ENCODE measurements at places on chromosomes 6 and 20.

DNA sequence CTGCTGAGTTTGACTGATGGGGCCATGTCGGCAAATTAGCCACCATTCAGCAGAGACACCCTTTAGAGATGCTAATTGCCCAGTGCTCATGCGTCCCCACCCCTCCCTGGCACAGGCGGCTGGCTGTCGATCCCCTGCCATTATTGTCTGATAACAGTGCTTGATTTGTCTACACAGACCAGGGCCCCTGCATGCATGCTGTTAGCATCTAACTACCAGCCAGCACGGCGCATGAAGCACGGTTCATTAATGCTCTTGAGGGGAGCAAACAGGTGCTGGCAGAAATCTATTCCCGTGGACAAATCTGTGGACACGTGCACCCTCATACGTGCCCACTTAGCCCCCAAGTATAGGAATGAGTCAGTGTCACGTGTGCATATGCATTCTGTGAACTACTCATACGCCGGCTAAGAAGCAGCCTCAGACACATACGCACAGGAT is 32.2 kb downstream of the KCNB1 start:
- no peak for DNase-seq

- no peak for DNase-seq
These were observed 61.0 kb downstream of the RNF182 start for GRCh38 chr6:13985663-13986325.

GRCh38 chr6:56032715-56033260 is 157.4 kb upstream of the BMP5 start:
- DNase-seq: no peak

DNA sequence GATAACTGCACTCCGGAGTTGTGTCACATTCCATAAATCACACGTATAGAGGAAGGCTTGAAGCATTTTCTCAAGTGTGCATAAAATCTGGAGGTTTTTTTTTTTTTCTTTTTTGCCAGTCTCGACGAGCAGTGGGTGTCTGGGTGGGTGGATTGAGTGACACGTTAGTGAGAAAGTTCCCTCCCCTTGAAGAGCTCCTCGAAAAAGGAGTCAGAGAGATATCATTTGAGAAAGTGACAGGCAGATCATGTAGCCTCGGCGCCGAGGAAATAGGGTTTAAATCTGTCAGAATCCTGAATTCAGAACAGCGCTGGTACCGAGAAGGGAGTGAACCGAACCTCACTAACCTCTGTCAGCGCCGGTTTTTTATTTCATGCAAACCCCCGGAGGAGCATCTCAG is 269.5 kb upstream of the ARID1B start:
- DNase-seq: no peak

DNA sequence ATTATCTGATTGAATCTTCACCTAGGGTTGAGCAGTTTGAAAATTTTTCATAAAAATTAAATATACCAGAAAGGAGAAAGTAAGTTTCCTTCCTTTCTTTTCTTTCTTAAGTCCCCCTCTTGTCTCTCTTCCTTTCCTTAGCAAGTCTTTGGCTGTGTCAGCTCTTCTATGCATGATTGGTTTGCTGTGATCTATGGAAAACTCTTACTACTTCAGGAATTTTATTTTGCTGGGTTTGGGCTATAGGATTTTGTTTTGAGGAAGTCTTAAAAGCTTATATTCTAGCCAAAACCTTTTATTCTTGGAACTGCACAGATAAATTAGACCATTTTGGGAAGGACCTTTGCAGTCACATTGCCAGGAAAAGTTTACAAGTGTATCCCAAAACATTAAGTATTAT is 173.4 kb upstream of the CITED2 start:
- no peak for DNase-seq

DNA sequence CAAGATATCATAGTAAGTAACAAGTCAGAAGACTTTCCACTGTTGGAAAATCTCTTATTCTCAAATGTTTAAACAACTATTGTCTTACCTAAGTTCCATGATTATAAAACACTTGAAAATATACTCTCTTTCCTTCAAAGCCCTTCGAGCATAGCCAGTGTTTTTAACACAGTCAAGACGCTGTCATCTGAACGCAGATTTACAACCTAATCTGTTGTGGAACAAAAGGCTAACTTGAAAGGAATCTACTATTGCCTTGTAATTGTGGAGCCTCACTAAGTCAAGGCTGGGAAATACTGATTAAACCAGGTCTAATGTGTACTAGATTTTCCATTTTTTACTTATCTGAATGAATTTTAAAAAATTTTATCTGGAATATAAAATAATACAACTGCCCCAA is 205.8 kb downstream of the TRDN start:
- DNase-seq: no peak

GRCh38 chr6:29553268-29554057 is 6.1 kb downstream of the UBD start:
- DNase-seq: peak; percentile 71

DNA sequence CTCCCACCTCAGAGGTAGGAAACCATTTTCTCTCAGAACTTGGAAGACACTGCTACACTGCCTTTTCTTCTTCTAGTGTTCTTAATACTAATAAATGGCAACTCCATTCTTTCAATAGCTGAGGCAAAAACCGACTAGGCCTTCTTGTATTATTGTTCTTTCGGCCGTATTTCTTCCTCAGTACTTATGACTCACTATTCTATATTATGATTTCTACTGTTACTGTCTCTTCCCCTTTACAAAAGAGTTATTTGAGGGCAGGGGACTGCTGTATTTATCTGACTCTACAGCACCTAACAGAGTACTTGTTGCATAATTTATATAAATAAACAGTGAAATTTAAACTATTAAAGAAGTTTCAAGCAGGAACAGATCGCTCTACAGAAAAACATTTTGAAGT is 3.1 kb downstream of the DNAAF9 start:
- no peak for DNase-seq

DNA sequence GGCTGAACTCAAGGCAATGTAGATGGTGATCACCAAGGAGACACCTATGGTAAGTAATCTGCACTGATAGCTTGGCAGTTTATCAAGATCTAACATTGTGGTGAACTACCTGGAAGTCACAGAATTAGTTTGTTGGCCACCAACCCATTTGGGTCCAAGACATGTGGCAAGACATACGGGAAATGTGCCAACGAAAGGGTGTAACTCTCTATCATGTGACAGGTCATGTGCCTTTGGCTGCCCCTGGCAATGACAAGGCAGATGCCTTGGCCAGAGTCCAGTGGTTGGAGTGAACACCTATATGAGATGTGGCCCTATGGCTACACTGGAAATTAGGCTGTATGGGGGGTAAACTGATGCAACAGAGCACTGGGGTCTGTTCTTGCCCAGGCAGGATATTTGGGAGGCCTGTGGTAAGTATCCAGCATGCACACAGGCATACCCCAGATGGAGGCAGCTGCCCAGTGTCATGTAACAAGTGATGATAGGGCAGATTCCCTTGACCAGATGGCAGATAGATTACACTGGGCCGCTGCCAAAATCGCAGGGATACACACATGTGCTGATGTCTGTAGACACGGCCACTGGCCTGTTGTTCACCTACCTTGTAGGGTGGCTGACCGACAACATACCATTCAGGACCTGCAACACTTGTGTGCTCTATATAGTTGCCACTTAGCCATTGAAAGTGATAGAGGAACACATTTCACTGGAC is 35.5 kb upstream of the HSF2 start:
- no peak for DNase-seq

- no peak for DNase-seq
These were observed 33.2 kb upstream of the HDGFL1 start for GRCh38 chr6:22536122-22536521.

DNA sequence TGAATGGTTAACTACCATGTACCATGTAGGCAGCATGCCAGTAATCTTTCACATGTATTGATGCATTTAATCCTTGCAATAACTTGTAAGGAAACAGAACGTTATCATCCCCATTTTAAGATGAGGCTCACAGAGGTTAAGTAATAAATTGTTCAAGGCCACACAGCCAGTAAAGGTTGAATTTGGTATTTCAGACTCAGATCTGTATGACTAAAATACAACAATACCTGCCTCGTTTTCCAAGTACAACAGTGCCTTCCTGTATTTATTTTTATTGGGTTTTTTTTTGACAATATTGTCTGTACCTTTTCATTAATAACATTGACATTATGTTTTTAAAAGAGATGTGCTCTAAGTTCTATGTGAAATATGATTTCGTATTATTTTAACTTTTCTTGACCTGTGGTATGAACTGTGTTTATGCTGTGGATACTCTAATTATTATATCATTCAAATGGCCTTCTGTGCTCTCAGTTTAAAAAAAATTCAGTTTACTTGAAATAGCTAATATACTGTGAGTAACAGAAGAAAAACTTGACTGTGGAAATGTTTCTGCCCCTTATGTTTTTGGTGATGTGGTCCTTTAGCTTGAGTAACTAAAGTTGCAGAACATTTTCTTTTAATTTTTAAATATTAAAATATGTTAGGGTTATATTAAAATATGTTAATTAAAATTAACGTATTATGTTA is 39.7 kb downstream of the XRN2 start:
- DNase-seq: no peak

- DNase-seq: no peak
These were observed 56.4 kb downstream of the B4GALT5 start for GRCh38 chr20:49657118-49657901.

DNA sequence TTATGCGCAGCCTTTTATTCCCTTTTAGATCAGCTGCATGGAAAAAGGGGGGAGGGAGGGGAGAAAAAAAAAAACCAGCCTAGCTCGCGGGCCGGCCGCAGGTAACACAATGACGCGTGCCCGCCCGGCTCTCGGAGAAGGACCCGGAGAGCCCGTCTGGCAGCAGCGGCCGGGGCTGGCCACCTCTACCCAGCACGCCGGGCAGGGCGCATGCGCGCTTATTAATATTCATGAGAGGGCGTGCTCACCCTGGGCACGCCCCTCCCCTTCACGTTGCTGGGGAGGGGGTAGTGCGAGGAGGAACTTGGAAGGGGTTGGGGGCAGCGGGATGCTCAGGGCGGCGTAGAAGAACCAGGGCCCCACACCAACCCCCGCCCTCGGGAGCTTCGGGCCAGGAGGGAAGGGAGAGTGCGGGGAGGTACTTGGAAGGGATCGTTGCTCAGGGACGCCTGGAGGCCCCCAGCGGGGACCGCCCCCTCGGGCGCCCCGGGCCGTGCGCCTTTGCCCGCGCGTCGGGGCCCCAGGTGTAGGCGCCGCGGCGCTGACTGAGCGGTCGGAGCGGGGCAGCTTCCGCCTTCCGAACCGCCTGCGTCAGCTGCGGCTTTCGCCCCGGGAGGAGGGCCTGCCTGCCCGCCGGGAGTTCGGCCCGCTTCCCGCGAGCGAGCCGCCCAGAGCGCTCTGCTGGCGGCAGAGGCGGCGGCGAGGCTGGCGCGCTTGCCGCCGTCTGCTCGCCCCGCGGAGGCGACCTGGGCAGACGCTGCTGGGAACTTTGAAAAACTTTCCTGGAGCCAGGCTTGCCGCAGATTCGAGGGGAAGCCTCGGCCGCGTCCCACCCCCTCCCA is at the start of gene JAG1:
TSS of gene JAG1 (minus strand) at position 158 of the 842 bp plus-strand sequence. CDS start 469 bp downstream, outside the sequence.
- peak; percentile 96 for DNase-seq
